Natural killer cell treated with Interleukin-12 subunit alpha and Interleukin-12 subunit beta and Interleukin-15 and Interleukin-18, amount 100 ng/mL, for 72 hours (primary cell): ENCODE measurements at places on chromosomes 2 and 18. TPM values are rescaled to one million over a fixed set of nuclear protein-coding genes. Genes with fewer than 3 reads are reported as not detected.

Gene AQP12B
- not detected for total RNA-seq

- H3K27ac ChIP-seq = no peak overlapping the region
- H3K36me3 ChIP-seq = no peaks in the 10 kb centered on the region
- H3K27me3 ChIP-seq = no peaks in the 10 kb centered on the region
Measured at GRCh38 chr18:35466334-35466733, 31.4 kb downstream of the INO80C start.

- H3K27me3 ChIP-seq = peaks cover 6% of the 10 kb centered on the region
- no peaks in the 10 kb centered on the region for H3K36me3 ChIP-seq
- H3K4me3 ChIP-seq = no peak overlapping the region
- no peak overlapping the region for H3K27ac ChIP-seq
- no peak for DNase-seq
Measured at GRCh38 chr2:102975996-102976975, 214.5 kb downstream of the TMEM182 start.

DNA sequence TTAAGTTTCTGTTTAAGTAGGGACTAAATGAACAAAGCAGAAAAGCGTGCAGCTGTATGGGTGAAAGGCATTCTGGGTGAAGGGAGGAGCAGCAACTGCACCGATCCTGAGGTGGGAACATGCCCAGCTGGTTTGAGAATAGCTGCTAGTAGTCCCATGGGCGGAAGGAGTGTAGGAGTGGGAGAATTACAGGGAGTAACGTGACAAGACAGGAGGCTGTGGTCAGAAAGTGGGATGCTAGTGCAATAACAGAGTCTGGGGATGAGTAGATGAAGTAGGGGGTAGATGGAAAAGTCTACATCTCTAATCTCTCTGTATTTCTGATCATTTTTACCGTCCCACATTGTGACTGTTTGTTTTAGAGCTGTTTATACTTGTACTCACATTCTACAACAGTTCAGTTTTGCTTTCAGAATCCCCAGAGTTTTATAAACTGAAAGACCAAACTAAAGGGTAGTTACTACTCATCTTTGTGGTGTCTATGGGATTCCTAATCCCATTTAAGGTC is 118.9 kb downstream of the LCLAT1 start:
- peaks cover 4% of the 10 kb centered on the region for H3K4me1 ChIP-seq
- H3K4me3 ChIP-seq = no peak overlapping the region
- H3K36me3 ChIP-seq = peaks cover 11% of the 10 kb centered on the region
- no peaks in the 10 kb centered on the region for H3K27me3 ChIP-seq
- DNase-seq = no peak
- H3K27ac ChIP-seq = peak overlapping the region; percentile 27

Gene LIPG
- 0.19 TPM for total RNA-seq

Gene CDH20
- total RNA-seq = not detected

Gene DYTN
- not detected for total RNA-seq

Gene OTOS
- not detected for total RNA-seq

DNA sequence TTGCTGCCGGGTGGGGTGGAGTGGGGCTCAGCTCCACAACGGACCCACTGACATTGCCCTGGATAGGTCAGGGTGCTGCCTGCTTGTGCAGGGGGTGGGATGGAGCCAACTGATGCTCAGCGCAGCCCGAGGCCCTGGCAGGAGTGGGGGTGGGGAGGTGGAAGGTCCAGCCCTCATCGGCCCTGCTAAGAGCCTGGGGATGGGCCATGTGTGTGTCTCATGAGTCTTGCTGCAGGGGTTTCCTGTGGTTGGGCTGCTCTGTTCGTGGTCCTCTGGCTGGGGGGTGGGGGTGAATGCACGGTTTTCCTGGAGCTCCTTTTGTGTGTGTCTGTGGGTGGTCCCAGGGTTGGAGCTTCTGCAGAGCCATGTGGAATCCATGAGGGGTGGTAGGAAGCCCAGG is 39.4 kb upstream of the GALR1 start:
- no peaks in the 10 kb centered on the region for H3K27me3 ChIP-seq
- H3K36me3 ChIP-seq = no peaks in the 10 kb centered on the region
- DNase-seq = no peak
- H3K4me3 ChIP-seq = peak overlapping the region; percentile 92
- H3K4me1 ChIP-seq = peaks cover 39% of the 10 kb centered on the region

DNA sequence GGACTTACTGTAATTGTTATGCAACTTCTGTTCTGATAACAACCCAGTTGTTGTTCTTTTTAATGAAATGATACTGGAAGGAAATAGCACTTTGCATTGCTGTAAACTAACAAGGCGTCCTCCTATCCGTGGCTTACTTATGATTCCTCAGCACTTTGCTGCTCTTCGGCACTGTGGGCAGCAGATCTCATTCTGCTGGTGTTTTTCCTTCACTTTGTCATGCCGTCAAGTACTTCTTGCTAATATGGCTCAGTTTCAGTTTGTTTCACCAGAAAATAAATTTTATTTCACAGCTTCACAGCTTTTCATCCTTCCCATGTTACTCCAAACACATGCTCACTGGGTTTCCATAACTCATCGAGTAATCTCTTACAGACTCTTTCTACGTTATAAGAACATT is 289.3 kb downstream of the MEIS1 start:
- H3K27ac ChIP-seq = no peak overlapping the region
- no peak overlapping the region for H3K4me3 ChIP-seq
- no peaks in the 10 kb centered on the region for H3K36me3 ChIP-seq
- H3K27me3 ChIP-seq = no peaks in the 10 kb centered on the region
- no peak for DNase-seq

Gene RUFY4
- total RNA-seq = not detected

- H3K27ac ChIP-seq = no peak overlapping the region
- H3K4me1 ChIP-seq = peaks cover 5% of the 10 kb centered on the region
- no peaks in the 10 kb centered on the region for H3K36me3 ChIP-seq
- no peak overlapping the region for H3K4me3 ChIP-seq
- DNase-seq = no peak
- H3K27me3 ChIP-seq = no peaks in the 10 kb centered on the region
Measured at GRCh38 chr2:237571551-237571950, 5.2 kb downstream of the PRLH start.
